H7 (cell line): ENCODE measurements at places on chromosomes 12 and 14. TPM values are rescaled to one million over a fixed set of nuclear protein-coding genes. Genes with fewer than 3 reads are reported as not detected.

PTCSC3 gene
- not detected in 2 replicates for total RNA-seq

TMX1 gene
- total RNA-seq, result 51.4 and 58.5 TPM in 2 replicates

ABCC9 gene
- not detected in 2 replicates for total RNA-seq

GLS2 gene
- total RNA-seq, result 2.2 and 5.5 TPM in 2 replicates

EML1 gene
- total RNA-seq, result 19.1 and 22.8 TPM in 2 replicates

ENDOU gene
- total RNA-seq, result not detected in 2 replicates

GRCh38 chr14:74859757-74860552, 16.0 kb downstream of the PROX2 start:
- no peak for DNase-seq

GRCh38 chr12:19148860-19149259, 19.3 kb downstream of the PLEKHA5 start:
- no peak for DNase-seq

DNA sequence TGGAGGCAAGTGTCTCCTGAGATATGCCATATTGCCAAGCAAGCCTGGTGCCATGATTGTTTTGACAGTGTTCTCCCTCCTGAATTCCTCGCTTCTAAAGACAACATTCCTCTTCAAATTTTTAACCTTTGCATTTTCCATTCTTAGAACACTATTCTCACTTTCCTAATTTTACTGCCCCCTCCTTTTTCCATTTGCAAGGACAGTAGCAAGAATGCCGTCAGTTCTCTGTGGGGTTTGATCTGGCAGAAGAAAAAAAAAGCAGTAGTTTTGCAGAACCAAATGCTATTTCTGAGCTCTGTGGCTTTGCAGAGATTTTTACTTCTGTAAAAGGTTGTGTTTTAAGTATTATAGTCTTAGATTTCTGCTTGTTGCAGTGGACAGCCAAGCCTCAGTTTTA, 295.2 kb downstream of the NUAK1 start:
- no peak for DNase-seq

- DNase-seq, result no peak
These were observed 6.0 kb downstream of the HEATR5A start for GRCh38 chr14:31414190-31414833.

- DNase-seq, result no peak
These were observed 217.8 kb upstream of the NPAS3 start for GRCh38 chr14:32720927-32721326.

DNA sequence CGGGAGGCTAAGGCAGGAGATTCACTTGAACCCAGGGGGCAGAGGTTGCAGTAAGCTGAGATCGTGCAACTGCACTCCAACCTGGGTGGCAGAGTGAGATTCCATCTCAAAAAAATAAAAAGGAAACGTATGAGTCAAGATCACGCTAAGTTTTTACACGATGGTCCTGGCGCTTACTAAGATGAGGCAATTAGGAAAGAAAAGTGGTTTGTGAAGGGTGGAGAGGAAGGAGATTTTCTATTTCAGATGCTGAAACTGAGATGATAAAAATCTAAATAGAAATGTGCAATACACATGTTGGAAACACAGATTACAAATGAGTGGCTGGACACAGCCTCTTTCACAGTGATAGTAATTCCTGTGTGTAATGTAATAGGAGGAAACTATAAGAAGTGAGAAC, 63.2 kb downstream of the KDM5A start:
- no peak for DNase-seq

- DNase-seq, result no peak
These were observed 91.6 kb downstream of the NTF3 start for GRCh38 chr12:5523396-5524115.

DNA sequence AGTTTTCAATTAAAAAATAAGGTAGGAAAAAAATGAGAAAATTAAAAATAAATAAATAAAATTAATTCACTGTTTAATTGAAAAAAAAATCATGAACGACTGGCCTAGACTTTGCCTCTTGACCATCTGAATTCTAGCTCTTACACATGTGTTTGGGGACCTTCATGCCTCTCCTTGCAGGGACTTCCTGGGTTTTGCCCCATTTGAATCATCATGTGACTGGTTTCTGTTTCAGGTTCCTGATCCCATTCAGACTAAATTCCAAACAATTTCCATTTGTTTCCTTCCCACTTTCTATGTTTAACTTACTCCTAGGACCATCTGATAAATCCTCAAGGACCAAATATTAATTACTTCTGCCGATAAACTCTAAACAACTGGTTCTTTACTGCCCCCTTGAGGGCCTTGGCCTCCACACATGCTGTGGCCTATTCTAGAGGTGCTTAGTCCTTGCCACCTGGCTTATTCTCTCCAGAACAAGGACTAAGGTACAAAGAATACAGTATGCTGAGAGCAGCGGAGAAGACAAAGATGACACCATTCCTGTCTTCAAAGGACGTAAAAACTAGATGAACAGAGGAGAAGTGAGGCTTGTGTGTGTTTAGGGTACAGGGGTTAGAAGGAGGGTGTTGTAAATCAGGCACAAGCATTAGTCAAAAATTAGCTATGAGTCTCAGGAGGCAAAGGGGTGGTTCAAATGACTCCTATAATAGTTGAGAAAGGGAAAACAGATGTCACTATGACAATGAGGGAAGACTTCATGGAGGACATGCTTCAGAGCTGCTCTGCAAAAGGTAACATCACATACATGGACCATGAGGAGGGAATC, 125.8 kb upstream of the AVPR1A start:
- DNase-seq, result peak; percentile 17

DNA sequence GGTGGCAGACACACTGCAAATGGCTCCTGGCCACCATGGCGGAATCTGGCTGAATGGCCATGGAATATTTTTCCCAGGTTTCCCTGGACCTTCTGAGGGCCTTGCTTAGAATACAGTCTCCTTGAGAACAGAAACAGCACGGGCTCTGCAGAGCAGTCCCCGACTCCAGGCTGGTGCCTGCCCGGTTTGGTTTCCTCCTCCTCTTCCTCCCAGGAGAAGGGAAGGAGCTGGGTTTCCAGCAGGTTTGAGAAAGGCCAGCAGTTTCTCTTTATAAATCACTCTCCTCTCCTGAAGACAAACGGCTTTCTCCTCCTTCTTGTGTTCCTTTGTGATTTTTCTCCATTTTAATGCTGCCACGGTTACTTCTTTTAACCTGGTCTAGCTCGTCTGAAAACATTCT, 106.8 kb upstream of the RFLNA start:
- DNase-seq, result no peak

GRCh38 chr14:99296517-99296916, 24.5 kb upstream of the BCL11B start:
- DNase-seq, result peak; percentile 43

DNA sequence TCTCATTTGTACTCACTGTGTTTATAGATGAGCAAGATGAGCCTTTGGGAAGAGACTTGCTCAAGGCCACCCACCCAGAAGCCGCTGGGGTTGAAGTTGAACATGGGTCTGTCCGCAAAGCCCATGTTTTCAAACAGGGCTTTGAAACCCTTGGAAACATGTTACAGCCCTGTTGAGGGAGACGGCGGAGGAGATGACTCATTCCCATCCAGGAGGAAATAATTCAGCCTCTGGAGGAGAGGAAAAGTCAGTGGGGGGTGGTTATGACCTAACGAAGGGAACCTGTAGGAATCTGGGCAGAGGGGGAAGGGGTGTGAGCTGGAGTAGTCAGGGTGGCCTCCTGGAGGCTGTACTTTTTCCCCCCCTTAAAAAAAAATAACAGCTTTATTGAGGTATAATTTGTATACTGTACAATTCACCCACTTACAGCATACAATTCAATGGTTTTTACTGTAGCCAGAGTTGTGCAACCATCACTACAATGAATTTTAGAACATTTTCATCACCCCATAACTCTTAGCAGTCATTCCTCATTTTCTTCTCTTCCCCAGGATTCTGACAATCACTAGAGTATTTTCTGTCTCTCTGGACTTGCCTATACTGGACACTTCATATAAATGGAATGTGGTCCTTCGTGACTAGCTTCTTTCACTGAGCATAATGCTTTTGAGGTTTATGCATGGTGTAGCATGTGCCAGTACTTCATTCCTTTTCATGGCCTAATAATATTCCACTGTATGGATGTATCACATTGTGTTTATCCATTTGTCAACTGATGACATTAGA, 1.9 kb upstream of the RIN3 start:
- DNase-seq, result no peak

DNA sequence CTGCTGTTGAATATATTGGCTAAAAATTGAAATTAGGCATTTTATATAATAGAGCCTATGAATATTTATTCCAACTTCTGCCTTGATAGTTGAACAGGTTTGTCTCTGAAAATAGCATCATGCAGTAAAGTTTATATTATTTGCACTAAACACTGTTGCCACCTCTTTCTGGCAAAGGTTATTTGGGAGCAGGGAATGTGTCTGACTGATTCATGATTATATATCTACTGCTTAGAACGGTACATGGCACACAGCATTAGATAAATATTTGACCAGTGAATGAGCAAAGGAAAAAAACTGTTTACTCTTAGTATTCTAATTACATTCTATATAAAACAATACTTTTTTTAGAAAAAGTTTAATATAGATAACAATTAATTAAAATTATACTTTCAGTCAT, 123.1 kb upstream of the MGAT4C start:
- no peak for DNase-seq

GRCh38 chr12:71684081-71684480, 1.8 kb upstream of the TMEM19 start:
- no peak for DNase-seq

DNA sequence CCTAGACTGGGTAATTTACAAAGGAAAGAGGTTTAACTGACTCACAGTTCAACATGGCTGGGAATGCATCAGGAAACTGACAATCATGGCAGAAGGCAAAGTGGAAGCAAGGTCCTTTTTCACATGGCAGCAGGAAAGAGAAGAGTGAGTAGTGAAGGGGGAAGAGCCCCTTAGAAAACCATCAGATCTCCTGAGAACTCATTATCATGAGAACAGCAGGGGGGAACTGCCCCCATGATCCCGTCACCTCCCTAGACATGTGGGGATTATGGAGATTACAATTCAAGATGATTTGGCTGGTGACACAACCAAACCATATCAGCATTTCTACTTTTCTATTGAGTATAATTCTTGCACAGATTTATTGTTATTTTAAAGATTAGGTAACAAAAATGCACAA, 822.1 kb upstream of the FLRT2 start:
- DNase-seq, result no peak

GRCh38 chr14:87334997-87335685, 657.8 kb downstream of the GALC start:
- no peak for DNase-seq

- DNase-seq, result no peak
These were observed 564 bp downstream of the ATXN3 start for GRCh38 chr14:92105893-92106142.

DNA sequence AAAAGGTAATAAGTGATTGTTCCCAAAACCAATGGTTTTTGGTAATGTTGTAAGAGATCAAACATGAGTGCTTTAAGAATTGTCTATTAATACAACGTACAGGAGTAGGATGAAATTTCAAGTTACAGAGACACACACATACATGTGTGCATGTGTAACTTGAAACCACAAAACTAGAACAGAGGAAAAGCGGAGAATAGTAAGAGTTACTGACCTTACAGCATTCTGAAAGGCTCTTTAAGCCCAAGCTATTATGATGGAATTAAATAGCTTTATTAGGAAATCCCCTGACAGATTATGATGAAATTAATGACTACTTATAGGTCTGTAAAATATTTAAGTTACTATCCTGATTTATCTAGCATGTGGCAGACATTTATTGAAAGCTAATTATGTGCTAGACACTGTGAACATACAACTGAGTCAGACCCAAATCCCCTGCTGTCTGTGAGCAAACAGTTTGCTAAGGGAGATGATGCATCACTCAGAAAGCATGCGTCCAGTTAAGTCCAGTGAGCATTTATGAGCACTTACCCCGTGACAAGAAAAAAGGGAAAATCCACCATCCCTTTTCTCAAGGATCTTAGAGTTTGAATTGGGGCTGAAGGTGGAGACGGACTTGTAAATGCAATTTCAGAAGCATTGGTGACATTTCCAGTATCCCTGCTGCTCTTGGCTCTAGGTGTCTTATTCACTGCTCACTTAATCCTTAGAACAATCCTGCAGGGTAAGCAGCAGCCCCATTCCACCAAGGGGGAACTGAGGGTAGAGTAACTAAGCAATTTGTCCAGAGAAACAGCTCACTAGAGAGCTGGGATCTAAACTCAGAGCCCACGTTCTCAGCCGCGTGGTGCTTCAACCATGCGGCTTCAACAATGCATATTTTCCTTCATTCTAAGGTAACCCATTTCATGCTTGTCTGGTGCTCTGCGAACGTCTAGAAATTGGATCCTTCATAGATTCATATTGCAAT, 117.4 kb downstream of the EML1 start:
- no peak for DNase-seq

- no peak for DNase-seq
These were observed 121.9 kb downstream of the EMP1 start for GRCh38 chr12:13318231-13319015.

DNA sequence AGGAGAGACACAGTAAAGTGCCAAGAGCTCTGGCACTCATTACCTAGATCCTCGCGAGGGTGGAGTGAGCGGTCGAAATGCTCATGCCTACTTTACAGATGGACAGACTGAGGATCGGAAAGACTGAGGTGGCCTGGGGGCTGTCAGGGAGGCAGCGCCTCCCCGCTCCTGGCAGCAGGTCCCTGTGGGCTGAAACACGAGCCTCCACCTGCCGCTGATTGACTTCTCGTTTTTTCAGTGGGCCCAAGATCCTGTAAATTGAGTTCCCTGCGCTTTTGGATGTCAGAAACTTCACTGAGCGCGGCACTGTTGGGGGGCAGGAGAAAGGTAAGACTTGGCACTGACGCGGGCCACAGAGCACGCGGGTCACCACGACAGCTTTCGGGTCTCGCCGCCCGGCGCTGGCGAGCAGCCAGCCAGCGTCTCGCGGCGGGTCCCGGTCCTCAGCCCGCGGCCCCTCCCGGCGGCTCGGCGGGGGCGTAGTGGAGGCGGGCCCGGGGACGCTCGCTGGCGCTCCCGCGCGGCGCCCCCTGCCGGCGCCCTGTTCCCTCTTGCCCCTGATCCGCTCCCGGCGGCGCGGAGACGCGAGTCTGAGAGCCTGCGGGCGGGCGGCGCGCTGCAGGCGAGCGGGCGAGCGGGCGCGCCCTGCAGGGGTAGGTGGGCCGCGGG, 552 bp upstream of the SCN8A start:
- peak; percentile 96 for DNase-seq
